Endothelial cell of umbilical vein (primary cell): ENCODE measurements at places on chromosomes 16 and 17. TPM values are rescaled to one million over a fixed set of nuclear protein-coding genes. Genes with fewer than 3 reads are reported as not detected.
A peak's percentile ranks its signal among the peaks of the same experiment; 100 is the strongest.

The PRDM7 gene
- not detected in 2 replicates for total RNA-seq

The MT4 gene
- total RNA-seq = not detected in 2 replicates

The MYH3 gene
- 0.73 and 0.78 TPM in 2 replicates for total RNA-seq

The IST1 gene
- total RNA-seq = 165 and 185 TPM in 2 replicates

The B4GALNT2 gene
- 0.11 and 0.14 TPM in 2 replicates for total RNA-seq

The HSD11B2 gene
- not detected in 2 replicates for total RNA-seq

The CES4A gene
- total RNA-seq = 3.9 and 5.4 TPM in 2 replicates

The COX6A2 gene
- total RNA-seq = not detected in 2 replicates

DNA sequence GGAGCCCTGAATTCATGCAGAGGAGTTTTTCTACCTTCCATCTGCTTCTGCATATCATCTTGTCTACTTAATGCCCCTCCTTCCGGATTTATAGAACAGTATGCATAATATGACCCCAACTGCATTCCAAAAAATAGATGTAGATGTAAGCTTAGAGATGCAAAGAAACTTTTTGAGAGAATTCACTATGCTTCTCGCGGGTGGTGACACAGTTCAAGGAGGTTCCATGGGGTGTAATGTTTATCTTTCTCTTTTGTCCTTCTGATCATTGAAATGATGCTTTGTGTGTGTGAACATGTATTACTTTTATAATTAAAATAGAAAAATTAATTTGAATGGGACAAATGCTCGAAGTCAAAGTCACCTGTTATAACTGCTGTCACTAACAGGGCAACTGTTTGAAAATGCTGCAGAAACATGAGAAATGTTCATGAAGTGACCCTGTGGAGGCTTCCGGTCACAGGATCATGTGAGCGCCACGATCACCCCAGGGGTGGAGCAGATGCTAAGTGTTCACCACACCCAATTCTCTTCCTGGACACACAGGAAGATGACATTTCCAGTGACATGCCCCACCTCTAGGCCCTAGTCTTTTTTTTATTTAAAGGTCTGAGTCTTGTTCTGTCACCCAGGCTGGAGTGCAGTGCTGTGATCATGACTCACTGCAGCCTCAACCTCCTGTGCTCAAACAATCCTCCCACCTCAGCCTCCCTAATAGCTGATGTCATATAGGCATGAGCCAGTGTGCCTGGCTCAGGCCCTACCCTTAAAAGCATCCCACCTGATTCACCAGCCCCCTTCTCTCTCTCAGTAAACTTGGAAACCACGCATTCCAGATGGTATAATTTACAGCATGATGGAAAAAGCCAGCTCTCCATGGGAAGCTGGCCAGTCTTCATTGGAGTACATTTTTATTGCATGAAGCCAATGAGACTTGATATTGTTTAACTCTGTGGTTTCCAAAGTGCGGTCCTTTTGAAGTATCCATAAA, 21.0 kb upstream of the AGRP start:
- no peak for DNase-seq

DNA sequence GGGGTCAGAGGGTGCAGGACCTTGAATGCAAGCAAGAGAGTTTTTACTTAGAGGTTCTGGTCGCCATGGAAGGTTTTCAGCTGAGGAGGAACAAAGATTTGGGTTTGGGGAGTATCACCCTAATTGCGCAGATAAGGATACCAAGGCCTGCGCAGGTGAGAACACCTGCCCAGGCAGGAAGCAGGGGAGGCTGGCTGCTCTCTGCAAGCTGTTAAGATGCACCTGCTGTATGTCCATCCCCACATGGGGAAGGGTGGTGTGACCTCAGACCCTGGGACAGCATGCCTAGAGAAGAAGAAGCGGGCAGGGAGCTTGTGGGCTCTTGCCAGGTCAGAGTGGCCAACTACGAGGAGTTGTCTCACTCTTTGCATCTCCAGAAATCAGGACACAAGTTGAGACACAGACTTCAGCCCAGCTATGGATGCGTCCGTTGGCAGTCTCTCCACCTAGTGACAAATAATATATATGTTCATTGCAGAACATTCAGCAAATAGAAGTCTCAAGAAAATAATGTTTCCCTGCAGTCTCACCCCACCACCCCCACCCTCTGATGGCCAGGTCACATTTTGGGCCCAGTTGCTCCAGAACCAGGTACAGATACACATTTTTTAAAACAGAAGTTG, 77.7 kb downstream of the SREBF1 start:
- no peak for DNase-seq

DNA sequence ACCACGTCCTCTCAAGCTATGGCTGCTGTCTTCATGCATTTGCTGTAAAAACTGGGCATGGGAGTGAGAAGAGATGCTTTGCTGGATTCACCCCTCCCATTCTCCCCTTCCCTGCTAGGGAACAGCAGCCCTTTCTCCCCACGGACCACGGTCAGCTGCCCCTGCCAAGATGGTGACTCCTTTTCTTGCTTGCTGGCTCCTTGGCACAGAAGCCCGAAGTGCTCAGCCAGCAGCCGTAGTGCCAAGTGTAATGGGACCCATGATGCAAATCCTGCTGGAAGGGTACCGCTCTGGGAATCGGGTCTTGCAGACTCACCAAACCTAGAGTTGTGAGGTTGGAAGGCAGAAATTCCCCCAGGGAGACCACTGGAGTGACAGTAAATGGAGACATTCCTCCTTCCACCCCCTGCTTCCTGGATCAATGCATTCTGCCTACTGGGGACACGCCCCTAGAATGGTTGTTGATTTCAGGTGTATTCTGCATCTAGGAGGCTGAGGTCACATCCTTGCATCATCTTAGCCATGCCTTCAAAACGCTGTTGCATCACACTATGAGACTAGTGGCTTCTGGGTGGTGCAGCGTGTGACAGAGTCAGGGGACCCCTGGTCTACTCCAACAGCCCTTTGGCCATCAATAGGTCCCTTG, 63.0 kb upstream of the CBX4 start:
- DNase-seq = no peak

GRCh38 chr16:87037012-87037411, 280.2 kb downstream of the C16orf95 start:
- no peak for DNase-seq

GRCh38 chr17:44059101-44059892, 7.2 kb downstream of the LSM12 start:
- DNase-seq = no peak

- DNase-seq = no peak
These were observed 251.6 kb downstream of the GSG1L start for GRCh38 chr16:27811881-27812280.

- DNase-seq = no peak
These were observed 11.2 kb upstream of the NGFR start for GRCh38 chr17:49483599-49484509.

DNA sequence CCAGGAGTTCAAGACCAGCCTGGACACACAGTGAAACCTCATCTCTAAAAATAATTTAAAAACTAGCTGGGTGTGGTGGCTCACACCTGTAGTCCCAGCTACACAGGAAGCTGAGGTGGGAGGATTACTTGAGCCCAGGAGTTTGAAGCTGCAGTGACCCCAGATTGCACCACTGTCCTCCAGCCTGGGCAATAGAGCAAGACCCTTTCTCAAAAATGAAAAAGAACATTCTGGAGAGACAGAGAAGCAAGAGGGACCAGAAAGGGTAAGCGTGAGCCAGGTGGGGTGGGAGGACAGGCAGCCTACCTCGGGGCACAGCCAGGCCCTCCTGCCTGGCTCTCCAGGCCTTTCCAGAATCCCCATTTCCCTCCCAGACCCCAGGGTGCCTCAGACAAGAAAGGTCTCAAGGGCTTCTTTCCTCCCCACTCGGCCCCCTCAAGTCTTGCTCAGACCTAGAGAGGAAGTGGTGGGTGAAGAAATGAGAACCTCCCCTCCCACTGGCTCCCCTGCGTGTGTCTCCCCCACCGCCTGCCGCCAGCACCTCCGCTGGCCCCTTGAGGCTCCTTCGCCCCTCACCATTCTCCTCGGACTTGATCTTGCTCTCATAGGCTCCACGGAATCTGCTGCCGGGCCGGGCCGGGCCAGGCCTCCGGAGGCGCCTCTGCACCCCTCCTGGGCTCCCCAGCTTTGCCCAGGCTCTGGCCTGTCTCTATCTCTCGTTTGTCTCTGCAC, 503 bp downstream of the C16orf54 start:
- no peak for DNase-seq

GRCh38 chr16:68961778-68962402, 118.6 kb downstream of the TANGO6 start:
- peak; percentile 84 for DNase-seq

- DNase-seq = no peak
These were observed 12.9 kb upstream of the CHST4 start for GRCh38 chr16:71513302-71513701.

GRCh38 chr16:23245268-23245667, 56.8 kb upstream of the SCNN1B start:
- no peak for DNase-seq

DNA sequence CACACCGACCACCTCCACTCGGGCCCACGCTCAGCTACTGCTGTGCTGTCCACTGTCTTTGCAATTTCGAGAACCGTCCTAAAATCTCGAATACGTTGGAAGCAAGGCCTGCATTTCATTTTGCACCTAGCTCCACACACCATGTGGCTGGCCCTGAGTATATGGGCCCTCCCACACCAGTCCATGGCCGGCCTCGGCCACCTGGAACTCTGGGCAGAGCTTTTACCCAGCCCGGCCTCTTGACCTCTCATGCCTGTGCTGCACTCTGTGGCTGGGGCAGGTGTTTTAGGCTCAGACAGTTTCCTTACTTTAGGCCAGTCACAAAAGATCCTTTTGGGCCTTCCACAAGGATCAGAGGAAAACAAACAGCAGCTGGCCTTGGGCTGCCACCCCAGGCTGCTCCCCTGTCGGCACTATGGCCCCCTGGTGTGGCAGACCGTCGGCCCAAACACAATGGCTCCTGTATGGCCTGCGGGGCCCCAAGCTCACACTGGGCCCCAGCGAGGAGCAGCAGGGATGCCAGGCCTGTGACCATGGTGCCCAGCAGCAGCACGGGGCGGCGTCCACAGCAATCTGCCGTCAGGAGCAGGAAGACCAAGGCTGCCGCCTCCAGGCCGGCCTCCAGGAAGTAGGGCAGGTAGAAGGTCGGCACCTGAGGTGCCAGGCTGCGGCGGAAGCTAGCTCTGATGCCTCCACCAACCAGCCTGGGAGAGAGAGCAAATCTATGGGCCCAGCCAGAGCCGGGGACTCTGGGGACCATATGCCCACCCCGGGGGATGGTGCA, 2.5 kb downstream of the SLC22A31 start:
- no peak for DNase-seq

- DNase-seq = no peak
These were observed 12.0 kb downstream of the UNC13D start for GRCh38 chr17:75832164-75832651.

GRCh38 chr16:2473999-2474876, 689 bp upstream of the TBC1D24 start:
- peak; percentile 44 for DNase-seq

DNA sequence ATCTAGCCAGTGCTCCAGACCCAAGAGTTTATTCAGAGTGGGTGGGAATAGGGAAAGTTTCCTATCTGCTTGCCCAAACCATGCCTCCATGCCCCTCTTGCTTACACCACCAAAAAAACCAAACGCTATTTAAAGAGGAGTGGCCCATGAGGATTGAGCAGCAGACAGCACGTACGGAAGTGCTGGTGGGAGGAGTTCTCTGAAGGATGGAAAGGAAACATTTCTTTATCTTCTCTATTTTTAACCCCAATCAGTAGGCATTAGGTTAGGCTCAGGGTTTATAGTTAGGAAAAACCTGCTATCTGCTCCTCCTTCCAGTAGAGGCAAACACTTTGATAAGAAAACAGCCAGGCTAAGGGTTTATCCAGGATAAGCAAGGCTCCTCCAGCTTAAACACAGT, 235.3 kb downstream of the ZFHX3 start:
- no peak for DNase-seq

- DNase-seq = no peak
These were observed 11.3 kb upstream of the DHRS7C start for GRCh38 chr17:9802697-9803096.

DNA sequence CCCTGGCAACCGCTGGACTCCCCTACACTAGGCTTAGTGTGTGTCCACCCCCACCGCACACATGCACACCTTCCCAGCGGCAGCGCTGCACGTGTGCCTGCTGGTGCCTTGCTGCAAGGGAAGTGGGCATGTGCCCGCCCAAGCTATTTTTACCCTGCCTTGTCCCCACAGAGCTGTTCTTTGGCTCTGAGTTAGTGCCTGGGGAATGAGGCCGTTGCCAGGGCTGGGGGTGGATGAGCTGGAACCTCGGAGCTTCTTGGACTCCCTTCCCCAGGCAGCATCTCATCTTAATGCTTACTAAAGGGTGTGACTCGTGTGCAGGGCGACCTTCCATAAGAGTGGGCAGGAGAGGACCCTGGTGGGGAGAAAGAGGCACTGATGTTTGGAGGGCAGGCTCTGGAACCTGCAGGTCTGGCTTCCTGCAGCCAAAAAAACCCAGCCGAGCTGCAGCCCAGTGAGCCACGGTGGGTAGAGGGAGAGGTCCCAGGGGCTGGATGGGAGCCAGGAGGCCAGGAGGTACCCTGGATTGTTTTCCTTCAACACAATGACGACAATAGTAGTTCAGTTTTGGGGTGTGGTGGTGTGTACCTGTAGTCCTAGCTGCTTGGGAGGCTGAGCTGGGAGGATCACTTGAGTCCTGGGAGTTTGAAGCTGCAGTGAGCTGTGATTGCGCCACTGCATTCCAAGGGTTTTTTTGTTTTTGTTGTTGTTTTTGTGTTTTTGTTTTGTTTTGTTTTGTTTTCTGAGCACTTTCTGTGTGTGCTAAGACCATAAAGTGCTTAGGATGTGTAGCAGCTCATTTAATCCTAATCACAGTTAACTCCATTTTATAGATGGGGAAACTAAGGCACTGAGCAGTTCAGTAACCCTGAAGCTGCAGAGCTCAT, 119.1 kb downstream of the RAB11FIP4 start:
- DNase-seq = no peak

DNA sequence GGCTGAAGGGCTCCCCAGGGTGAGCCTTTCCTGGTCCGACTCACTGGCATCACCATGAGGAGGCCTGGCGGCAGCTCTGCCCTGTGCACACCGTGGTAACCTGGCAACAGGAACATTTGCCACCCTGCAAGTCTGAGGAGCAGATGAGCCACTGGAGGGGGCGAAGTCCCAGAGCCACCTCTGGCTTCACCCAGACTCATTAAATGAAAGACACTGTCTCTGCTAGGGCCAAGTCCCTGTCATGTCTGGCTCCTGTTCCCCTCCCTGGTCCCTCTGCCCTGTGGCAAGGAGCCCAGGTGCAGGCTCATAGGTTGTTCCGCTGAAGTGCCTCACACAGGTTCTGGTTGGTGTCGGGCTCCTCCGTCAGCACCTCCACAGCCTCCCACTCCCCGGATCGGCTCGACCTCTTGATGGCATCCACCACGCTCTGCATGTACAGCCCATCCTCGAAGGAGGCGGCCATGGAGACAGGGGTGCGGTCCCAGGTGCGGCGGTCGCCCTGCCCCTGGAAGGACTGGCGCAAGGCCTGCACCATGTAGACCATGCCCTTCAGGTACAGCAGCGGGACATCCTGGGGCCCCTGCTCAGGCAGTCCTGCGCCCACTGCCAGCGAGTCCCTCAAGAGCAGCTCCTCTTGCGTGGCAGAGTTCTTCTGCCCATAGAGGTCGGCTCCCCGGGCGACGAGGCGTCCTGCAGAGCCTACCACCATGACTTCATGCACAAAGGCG, 8.4 kb downstream of the C16orf86 start:
- DNase-seq = no peak
